ENCODE measurements at places on chromosomes 3 and 15.

GRCh38 chr3:127762077-127762786 lies 60.1 kb downstream of the MGLL start:
- DNase-seq, result no peak

- no peak for DNase-seq
Measured at GRCh38 chr3:158106766-158107471, 699 bp upstream of the SHOX2 start.

GRCh38 chr15:78105476-78106241 lies 13.3 kb downstream of the SH2D7 start:
- no peak for DNase-seq

DNA sequence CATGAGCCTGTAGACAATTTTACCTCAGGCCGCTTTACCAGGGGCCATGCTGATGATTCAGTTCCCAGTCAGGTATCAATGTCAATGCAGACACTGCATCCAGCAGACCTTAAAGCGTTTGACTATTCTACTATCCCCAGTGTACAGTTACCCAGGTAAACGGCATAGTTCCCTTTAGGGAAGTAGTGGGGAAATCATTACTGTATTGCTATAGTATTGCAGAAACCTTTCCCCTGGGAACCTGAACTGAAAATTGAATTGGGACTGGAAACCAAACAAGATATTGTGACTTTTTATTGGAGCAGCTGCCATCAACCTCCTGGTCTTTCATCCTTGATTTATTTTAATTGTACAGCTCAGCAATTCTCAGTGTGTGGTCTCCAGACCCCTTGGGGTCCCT lies 6.6 kb upstream of the INAFM2 start:
- no peak for DNase-seq

DNA sequence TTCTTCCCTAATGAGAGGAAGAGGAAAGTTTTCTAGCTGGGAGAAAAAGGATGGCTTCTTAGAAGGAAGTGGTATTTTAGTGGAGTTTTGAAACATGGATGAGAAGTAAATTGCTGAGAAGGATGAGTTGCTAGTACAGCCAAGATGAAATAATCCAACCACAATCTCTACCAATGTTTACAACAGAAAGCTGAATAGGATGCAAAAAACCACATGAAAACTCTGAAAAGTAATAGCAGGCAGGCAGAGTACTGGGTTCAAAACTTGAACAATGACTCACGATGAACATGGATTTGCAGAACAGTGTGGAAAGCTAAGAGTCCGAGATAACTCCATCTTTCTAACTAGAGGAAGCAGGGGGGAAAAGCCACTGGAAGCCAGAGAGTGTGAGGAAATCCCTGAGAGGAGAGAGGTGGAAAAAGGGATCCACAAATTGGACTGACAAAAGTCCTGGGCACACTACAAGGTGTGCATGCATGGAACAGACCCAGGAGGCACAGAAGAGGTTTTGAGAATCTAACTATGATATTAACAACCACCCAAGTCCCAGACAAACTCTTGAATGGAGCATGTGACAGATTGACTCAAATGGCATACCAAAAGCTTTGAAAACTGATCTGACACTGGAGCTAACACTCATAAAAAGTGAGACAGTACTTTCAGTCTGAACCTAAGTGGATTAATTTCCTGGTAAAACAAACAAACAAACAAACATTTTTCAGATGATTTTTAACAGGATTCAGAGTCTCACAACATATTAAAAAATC lies 76.7 kb downstream of the ST6GAL1 start:
- DNase-seq, result no peak

DNA sequence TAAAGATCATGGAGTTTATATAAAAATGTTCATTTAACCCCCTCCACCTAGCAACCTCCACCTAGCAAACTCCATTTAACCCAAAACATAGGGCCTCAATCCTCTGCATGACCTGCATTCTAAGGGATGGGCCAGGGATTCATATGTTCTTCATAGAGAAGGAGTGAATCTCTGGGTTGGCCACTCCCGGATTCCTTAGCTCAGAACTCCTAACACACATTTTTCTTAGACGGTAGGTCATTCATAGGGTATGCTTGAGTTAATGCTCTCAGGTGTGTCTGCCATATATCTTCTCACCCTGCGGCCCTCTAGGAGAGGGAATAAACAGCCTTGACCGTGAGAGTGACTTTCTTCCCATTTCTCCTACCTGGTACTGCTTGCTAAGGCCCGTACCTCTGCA lies 102.0 kb upstream of the IGSF10 start:
- DNase-seq, result no peak

DNA sequence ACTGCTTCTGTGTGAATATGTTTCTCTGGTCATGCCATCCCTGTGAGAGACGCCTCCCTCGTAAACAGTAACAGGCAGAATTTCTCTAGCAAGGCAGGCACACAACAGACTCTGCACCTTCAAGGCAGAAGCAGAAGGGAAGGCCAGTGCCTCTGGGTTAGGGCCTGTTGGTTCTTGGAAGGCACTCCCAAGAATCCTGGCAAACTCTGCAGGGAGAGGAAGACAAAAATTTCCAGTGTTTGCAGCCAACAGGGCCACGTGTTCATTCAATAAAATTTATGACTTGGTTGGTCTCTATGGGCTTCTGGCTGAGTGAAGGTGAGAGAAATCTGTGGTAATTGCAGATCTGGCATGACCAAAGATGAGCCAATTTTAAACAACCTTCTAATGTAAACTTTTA lies 39.3 kb downstream of the NFKBIZ start:
- no peak for DNase-seq

DNA sequence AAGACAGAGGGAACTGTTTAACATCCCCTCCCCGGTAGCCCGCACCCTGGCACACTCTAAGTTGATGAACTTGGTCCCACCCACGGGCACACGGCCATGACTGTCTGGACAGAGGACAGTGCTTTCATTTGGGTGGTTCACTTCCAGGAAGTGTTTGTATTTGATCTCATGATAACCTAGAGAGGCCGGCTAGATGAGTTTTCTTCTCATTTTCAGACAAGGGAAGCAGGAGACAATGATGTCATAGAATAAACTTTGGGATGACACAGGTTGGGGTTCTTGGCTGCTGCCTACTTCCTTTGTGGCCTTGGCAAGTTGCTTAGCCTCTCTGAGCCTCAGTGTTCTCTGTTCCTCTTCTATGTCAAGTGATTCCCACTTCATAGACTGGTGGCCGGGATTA lies 16.1 kb upstream of the LYSMD4 start:
- DNase-seq, result no peak

- DNase-seq, result no peak
Measured at GRCh38 chr15:81054236-81054635, 53.5 kb downstream of the TLNRD1 start.

DNA sequence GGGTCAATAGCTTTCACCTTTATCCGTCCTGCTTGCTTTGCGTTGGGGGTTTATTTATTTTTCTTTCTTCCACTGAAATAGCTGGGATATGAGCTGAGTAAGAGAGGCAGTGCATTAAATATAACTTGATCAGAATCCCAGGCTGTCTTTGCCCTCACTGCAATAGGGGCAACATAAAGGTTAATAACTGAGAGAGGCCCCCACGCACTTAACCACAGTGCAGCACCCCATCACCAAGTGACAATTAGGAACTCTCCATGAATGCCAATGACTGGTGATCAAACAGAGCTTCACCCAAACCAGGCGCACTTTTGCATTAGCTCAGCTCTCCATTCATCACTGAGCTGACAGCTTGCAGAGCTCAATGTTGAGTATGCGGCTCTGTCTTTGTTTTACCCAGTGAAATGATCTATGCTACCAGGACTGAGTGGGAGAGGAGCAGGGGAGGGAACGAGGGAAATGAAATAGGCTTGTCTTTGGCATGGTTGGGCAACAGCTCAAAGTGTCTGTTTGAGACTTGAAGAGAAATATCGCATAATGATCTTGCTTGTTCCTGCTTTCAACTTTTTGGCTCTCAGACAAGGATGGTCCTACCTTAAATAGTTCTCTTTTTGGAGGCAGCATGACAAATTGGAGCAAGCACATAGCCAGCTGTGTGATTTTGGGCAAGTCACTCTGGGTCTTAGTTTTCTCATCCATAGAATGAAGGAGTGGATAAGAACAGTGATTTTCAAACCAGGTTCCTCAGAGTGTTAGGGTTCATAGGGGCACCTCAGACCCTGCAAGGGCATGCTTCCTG lies 14.5 kb upstream of the GLCE start:
- DNase-seq, result no peak

- no peak for DNase-seq
Measured at GRCh38 chr15:42594095-42594494, 18.7 kb downstream of the STARD9 start.

DNA sequence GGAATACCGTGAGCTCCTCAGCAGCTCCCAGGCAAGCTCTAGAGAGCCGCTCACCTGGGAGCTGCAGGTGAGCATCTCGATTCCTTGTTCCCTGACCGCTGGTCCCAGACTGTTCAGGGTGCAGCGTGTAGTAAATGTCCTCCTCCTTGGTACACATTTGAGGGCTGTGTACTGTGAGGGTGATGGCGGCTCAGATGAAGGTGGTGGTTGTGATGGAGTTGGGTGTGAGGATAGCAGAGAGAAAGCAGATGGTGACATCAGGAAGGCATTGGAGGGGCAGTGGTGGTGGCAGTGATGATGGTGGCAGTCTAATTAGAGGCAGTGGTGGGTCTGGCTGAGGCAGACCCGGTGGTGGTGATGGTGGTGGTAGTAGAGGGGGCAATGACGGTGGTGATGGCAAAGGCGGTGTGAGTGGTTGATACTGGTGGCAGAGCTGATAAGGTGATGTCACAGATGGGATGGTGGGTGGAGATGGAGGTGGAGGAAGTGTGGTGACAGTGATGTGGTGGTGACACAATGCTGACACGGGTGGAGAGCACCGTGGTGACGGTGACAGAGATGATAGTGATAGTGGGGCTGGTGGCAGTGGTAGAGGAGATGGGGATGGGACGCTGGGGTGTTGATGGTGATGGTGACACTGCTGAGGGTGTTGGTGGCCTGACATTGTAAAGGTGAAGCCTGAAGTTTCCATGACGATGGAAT lies at the start of gene DNAJB8:
TSS of gene DNAJB8 (minus strand) at position 51 of the 702 bp plus-strand sequence. CDS start 3,645 bp downstream, outside the sequence.
- no peak for DNase-seq

Data from iPS DF 19.7 (cell line).